Activated T-cell treated with anti-CD3 and anti-CD28 coated beads, Interleukin-2, amount 50 U/mL, for 48 hours (primary cell): ENCODE measurements at places on chromosomes 7 and 10.

- peak; percentile 49 for DNase-seq
Measured at GRCh38 chr10:122279725-122280141, 8.6 kb downstream of the BTBD16 start.

DNA sequence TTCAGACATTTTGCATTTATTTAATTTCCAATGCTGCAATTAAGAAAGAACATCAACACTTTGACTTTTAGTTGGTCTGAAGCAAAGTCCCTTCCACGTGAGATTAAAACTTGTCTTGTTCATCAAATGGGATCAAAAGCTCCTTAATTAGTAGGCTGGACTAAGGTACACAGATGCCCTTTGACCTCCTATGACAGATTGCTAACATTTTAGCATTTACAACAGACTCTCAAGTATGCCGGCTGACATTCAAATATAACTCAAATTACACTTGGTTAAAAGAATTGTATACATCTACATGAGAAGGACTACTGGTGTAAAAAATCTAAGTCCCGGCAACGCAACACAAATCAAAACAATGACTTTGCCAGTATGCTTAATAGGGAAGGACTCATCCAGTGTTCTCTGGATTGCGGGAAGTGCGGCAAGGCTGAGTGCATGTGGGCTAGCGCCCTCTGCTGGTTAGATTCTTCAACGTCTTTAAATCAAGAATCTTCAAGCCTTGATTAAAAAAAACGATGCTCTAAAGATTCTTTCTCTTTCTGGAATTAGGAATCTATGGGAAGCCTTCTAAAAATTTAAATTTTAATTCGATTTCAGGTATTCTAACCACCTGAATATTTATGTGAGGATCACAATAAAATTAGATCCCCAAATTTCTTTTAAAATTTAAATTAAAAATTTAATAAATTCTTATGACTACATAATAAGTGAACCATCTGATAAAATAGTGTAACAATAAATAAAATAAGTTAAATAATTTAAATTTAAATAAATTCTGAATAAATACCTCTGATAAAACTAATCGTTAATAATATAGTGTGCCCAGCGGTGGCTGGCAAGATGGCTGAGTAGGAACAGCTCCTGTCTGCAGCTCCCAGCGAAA lies 444.7 kb downstream of the DGKB start:
- DNase-seq = peak; percentile 41

DNA sequence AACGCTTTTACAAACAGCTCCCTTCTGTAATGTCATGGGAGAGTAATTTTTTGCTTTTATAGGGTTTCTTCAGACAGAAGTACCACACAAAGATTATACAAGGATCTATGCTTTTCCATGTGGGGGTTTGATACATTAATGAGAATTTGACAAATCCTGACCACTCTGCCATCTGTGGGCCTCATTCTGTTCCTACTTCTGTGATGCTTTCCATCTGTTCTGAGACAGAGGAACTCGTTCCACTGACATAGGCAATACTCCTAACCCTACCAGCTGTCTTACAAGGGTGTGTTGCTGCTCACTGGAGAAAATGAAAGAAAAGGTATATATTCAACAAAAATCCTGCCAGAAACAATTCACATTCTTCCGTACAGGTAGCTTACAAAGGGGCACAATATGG lies 59.4 kb upstream of the NAMPT start:
- DNase-seq = no peak

DNA sequence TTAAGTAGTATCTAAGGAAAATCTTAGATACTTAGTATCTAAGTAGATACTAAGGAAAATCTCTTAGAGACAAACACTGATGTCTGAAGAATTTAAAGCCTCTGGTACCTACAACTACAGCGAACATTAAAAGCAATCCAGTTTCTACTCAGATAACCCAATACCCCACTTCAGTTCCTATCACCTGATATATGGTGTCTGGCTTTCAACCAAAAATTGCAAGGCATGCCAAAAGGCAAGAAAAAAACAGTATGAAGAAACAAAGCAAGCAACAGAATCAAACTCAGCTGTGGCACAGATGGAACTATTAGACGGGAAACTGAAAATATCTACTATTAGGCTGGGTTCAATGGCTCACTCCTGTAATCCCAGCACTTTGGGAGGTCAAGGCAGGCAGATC lies 31.1 kb downstream of the ARHGAP12 start:
- no peak for DNase-seq

DNA sequence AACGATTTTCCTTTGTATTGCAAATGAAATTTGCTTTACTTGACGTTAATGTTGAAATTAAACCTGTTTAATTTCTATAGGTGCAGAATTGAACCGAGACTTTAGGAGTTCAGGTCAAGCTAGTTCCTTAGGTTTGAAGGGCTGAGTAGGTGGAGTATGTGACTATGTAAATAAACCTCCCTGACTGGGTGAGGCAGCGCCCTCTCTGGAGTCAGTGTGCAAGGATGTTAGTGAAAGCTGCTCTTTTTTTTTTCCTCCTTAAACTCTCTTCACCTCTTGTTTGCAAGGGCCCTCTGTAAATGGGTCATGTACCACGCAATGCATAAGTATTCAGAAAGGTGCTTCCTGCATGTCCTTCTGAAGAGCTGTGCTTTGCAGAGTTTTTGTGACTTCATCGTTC lies 33.8 kb downstream of the GALNT17 start:
- no peak for DNase-seq

DNA sequence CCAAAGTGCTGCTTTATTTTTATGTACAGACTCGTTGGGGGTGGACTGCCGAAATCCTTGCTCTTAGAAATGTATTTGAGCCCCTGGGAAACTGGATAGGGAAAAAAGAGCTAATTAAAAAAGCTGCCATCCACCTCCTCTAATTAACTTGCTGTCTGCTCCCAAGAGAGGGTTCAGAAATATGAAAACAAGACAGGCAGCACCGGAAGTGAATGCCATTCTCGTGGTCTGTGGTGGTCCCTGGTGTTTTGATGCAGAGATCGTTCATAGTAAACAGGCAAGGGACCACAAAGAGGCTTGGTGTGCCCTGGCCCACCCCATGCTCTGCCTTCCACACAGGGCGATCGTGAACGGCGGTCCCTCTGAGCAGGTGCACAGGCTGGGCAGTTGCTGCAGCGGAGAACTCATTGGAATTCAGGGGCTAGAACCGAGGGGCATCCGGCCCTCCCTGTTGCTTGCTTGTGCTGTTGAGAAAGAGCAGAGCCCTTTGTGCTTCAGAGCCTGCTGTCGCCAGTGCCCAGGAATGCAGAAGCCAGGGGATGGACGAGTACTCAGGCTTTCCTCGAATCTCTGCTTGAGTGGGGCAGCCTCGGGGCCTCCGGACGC lies 79.1 kb upstream of the BTBD16 start:
- DNase-seq = no peak

DNA sequence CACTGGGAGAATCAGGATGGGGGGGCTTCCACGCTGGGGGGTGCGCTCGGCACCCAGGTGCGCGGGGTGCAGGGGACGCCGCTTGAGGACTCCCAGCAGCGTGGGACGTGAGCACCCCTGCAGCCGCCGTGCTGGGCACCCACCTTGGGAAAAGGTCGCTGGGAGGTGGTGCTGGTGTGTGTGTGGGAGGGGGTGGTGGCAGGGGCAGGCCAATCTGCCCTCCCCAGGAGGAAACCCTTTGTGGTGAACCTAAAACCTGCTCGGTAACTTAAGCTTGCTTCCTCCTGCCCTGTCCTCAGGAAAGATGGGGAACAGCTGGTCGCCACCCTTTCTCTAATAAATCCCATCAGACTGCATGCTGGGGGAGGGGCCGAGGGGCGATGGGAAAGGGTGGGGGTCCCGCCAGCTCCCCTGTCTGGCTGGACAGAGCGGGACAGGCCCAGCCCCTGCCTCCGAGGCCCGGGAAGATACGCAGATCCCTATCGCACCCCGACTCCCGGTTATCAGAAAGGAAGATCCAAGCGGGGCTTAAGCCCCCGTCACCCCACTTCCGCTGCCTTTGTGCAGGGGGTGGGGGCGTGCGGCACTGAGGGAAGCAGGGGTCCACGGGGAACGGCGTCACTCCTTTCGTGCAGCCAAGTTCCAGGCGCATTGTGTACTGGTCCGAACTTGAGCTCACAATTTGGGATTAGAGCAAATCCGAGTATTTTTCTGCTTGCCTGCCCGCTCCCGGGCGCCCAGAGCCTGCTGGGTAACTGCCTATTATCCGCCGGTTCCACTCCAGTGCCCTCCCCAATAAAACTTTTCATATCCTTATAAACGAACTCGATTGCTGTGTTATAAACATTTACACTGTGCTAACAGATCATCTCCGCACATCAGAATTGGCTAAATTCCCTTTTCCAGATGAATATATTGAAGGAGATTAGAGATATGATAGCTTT lies 64.6 kb downstream of the UNCX start:
- DNase-seq = no peak

DNA sequence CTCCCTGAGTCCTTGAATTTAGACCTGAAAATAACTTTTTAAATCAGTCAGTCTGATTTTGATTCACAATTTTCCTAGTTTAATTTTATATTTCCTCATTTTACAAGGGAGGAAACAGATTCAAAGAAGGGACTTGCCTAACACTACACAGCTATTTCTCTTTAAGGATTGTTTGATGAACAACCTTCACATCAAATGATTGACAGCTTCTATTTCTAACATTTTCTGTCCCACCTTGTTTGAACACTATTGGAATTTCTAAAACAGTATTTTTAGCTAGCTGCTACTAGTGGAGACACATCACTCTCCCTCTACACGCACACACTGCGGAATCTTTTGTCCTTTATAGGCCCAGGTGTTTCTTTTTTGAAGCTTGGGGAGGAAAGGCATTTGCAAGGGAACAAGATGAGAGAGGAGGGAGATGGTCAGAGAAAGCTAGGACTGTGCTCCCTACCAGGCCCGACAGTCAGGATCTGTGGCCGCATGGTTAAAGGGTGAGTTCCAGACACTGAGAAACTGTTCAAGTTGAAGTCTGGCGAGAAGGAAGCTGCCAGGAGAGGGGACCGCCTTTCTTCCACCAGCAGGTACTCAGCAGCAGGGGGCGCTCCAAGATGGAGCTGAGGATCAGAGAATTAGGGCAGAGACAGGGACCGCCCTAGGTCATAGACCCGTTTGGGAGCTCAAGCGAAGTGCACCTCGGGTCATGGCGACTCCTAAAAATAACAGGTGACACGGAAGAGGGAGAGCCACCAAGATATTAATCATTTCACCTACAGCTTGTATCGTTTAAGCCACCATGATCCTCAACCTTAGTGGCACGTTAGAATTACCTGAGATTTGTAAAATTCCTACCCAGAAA lies 49.7 kb downstream of the DNAJC12 start:
- DNase-seq = peak; percentile 88

DNA sequence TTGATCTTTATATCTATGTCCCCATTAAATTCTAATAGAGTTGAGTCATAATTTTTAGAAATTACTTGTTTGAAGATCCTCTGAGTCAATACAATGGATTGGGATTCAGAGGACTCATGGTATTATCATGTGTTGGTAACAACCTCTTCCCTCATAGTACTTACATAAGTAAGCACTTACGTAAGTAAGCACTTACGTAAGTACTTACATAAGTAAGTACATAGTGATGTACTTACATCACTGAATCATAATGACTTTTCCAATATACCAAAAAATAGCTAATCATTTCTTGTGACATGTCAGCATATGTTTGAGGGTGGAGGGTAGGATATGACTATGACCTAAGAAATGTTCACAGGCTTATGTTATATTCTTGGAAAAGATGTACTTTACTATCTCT lies 740.5 kb downstream of the SORCS1 start:
- no peak for DNase-seq

GRCh38 chr7:44132039-44132438 lies 8.7 kb upstream of the POLD2 start:
- DNase-seq = no peak

GRCh38 chr7:151506901-151507382 lies 12.8 kb downstream of the RHEB start:
- DNase-seq = no peak

DNA sequence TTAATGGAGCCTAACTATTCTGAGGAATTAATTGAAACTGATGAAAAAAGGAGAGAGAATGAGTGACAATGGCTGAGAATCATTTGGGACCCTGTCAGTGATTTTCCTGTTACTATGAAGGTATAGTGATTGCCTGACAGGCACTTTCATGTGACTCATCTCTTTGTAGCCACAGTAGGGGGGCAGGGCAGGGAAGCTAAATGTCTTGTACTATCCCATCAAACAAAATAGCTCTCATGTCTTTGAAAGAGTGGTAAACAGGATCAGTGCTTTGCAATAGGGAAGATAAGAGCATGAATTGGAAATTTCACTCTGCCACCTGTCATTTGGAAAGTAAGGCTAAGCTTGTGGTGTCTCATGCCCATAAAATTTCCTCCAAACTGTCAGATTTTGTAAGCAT lies 94.5 kb upstream of the GSDME start:
- DNase-seq = peak; percentile 49

- DNase-seq = peak; percentile 68
Measured at GRCh38 chr7:149883452-149883861, 9.7 kb downstream of the ATP6V0E2 start.

DNA sequence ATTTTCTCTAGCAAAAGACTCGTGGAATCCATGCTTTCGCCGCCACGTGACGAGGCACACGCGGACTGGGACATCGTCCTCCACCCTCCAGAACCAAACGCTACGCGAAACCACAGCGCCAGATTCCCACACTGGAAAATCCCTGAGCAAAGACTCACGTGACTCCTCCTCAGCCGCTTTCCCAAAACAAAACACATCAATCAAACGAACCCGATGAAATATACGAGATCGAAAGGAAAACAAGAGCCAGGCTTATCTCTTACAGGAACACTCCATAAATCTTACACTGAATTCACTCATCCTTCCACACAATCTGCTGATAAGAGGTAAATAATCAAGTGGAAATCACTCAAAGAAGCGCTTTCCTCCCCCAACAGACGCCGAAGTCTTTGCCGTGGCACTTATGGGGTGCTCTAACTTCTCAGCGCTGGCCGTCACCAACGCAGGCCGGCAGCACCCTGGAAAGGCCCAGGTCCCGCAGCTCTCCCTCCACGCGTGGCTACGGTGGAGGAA lies 23.8 kb downstream of the DIP2C start:
- no peak for DNase-seq

GRCh38 chr7:68730194-68730593 lies 868.1 kb upstream of the AUTS2 start:
- no peak for DNase-seq

DNA sequence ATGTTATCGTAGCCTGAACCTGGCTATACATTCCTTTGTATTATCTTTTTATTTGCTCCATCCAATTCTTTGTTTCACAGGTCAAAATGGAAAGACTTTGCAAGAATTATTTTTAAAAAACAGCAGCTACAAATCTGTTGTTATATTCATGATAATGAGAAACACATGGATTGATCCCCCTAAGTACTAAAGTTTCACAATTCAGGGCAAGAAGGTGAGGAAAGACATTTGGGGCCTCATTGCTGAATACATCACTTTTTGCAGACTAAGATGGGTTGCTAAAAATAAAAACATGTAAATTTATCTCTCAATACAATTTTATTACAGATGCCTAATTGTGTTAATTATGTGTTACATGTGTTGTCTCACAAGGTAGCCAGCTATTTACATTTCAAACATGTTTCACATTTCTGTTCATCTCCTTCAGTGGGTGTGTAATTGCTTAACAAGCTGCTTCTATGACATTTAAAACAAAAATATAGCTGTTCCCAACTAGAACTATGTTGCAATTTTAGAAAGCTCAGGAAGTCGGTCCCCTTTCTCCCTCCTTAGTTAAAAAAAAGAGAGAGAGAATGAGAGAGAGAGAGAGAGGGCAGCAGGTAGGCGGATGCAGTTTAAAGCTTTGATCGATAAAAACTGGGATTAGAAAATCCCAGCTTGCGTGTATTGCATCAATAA lies 606.3 kb upstream of the FZD8 start:
- no peak for DNase-seq
